ENCODE measurements at places on chromosomes 13 and 19.

- DNase-seq: peak; percentile 72
Measured at GRCh38 chr13:113897161-113897560, 33.3 kb upstream of the GAS6 start.

DNA sequence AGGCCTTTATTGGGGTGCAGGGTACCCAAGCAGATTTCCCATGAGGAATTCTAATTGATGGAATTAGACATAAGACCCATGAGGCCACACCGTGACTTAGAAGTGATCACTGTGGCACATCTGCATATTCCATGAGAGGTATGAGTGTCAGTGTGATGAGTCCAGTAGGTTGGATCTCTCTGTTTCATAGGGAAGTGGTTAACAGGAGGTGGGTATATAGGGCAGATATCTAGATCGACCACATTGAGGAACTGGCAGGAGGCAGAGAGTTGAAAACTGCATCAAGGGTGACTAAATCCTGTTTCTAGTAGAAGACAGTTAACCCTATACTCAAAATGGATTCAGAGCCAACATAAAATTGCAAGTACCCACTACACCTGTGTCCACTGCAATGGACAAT lies 68.6 kb upstream of the MIR17HG start:
- DNase-seq: no peak

DNA sequence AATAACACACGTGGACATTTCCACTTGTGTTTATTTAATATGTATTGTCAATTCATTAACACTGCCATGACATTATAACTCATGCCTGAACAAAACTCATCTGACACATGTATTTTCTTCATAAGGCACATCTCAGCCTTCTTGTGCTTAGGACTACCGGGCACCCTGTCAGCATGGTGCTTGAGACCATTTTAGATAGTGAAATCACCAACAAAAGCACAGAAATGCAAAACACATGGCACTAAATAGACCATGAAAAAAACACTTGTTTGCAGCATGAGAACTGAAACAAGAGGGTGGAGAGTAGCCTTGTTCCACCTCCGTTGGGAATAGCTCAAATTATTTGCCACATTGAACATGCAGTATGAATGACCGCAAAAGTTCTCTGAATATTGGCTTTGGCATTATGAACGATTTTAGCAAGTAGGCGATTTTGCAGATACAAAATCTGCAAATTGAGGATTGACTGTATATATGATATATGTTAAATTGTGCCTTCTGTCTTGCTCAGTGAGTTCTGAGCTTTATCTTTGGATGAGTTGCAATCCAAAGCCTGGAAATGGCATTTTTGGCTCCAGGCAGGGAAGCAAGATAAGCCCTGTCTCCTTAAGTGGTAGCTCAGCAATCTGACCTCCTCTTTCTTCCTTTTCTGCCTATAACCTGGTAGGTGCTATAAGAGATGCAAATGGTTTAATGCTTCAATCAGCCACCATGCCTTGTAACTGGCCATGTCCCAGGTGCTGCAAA lies 328.2 kb downstream of the HS6ST3 start:
- DNase-seq: no peak

DNA sequence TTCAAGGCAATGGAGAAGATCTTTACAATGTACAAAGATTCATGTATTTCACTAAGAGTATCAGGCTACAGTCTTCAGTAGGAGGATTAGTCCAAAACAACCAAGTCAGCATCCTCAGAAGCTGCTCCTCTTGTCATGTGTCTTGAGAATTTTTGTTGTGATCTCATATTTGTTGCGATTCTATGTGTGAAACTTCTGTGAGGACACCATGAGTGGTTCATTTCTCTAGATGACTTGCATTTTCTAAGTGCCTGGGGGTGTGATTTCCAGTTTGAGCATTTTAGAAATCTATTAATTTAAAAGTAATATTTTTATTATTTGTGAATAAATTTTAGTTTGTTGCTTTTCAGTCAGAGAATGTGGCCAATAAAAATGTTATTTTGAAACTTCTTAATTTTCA lies 94.5 kb downstream of the RAP2A start:
- DNase-seq: no peak

DNA sequence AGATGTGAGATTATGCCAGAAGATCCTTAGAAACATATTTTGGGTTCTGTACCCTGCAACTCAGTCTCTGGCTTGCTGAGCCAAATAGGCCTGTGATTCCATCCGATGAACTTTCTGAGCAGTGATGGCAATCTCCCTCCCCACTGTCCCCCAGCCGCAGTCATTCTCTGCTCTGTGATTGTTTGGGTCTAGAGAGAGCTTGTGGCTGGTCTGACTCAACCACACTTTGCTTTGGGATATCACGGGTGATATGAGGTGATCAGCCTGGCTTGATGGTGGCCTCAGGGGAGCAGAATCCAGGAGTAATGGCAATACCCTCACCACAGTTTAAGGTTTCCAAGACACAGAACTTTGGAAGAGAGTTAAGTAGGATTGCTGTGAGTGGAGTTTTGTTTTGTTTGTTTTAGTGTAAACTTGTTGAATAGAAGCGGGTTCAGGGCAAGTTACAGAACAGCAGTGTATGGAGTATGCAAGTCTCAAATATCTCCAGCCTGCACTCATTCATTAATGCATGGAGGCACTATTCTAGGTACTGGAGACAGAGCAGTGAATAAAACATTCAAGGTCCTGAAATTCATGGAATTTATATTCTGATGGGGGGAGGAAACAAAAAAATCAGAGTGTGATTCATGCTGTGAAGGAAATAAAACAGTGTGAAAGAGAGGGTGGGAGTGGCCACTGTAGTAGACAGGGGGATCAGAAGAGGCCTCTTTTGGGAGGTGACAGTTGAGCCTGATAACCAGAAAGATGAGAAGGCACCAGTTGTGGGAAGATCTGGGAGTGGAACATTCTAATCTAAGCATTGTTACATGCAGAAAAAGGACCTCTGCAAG lies 5.3 kb downstream of the SAMD4B start:
- DNase-seq: no peak

Measured in stromal cell of bone marrow (primary cell).